ENCODE measurements at places on chromosomes 5 and 9.

- DNase-seq, result no peak
Measured at GRCh38 chr5:168328814-168329213, 37.4 kb downstream of the WWC1 start.

GRCh38 chr5:84478603-84479002 lies 93.9 kb upstream of the EDIL3 start:
- no peak for DNase-seq

GRCh38 chr5:66915531-66915930 lies 281.1 kb downstream of the CD180 start:
- DNase-seq, result no peak

DNA sequence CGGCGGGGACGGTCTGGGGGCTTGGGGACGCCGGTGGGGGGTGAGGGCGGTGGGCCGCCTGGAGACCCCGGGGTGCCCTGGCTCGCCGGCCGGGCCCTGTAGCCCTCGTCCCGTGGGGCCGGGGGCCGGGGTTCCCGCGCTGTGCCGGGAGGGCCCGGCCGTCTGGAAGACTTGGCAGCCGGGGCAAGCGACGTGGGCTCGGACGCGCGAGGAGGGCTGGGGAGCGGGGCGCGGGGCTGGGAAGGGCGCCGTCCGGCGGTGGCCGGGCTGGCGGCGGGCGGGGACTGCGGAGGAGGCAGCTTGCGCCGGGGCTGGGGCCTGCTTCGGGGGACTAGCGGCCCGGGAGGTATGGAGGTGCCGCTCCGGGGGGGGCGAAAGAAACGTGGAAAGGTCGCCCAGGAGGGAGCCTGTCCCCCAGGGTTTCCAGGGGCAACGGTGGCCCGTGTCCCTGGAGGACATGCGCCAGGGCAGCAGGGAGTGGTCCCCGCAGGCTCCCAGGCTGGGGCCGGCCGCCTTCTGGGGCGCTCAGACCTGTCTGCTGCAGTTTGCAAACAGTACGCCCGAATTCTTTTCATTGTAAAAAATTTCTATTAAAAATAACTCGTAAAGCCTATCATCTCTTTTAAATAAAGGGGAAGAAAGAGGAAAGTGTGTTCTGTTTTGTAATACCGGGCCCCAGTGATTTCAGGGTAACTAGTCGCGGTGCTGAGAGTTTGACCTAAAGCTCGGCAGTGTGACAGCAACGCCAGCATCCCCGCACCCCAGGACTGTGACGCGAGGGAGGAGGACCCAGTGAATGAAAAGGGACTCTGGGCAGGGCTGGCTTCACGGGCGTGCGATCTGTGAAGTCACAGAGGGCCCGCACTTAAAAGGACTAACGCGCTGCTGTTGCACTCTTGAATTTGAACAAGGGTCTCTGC lies 752 bp upstream of the ANKH start:
- peak; percentile 57 for DNase-seq

GRCh38 chr5:180523629-180524466 lies 29.7 kb downstream of the CNOT6 start:
- DNase-seq, result no peak

GRCh38 chr9:93107151-93107824 lies 11.3 kb downstream of the CARD19 start:
- no peak for DNase-seq

DNA sequence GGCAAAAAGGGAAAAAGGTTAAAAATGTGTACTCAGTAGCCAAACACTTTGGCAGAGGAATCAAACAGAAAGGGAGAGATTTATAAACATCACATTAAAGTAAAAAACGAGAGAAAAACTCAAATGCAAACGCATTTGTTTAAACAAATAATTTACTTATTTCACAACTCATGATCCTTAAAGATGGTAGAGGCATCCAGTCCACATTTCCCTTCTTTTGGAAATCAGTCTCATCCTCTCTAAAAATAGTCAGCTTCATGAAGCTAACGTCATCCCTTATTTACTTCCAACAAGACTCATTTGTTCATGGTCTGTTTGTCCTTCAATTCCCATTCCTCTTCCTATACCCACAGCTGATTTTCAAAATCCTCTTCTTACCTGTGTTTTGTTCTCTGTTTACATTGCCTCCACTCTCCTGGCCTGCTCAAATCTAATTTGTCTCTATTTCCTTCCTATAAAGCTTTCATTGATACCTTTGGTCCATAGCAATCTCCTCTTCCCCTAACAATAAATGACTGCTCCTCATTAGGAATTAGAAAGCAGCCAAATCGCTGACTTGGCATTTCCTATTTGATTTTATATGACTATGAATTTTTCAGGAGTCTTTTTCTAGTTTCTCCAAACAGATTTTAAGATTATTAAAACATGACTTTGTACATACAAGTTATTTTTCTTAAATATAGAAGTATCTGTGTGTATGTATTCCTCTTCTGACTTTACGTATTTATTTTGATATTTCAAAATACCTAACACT lies 805.3 kb downstream of the TLE1 start:
- DNase-seq, result no peak

DNA sequence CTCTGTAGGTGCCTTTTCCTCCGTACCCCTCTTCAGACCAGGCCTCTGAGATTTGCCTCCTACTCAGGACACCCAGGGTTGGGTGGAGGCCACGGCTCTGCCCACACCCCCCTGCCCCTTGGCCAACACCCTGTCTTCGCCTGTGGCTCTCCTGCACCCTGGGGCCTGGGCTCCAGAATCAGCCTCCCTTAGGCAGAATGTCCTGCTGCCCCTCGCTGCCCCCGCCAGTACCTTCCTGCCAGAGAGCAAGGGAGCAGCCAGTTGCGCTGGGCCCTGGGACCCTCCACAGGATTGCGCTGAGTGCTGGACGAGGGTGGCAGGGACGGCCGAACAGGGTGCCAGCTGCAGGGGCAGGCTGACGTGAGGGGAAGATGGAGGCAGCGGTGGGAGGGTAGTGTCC lies 53.5 kb downstream of the COL5A1 start:
- no peak for DNase-seq

- no peak for DNase-seq
Measured at GRCh38 chr5:135703016-135703550, 124.3 kb upstream of the CXCL14 start.

DNA sequence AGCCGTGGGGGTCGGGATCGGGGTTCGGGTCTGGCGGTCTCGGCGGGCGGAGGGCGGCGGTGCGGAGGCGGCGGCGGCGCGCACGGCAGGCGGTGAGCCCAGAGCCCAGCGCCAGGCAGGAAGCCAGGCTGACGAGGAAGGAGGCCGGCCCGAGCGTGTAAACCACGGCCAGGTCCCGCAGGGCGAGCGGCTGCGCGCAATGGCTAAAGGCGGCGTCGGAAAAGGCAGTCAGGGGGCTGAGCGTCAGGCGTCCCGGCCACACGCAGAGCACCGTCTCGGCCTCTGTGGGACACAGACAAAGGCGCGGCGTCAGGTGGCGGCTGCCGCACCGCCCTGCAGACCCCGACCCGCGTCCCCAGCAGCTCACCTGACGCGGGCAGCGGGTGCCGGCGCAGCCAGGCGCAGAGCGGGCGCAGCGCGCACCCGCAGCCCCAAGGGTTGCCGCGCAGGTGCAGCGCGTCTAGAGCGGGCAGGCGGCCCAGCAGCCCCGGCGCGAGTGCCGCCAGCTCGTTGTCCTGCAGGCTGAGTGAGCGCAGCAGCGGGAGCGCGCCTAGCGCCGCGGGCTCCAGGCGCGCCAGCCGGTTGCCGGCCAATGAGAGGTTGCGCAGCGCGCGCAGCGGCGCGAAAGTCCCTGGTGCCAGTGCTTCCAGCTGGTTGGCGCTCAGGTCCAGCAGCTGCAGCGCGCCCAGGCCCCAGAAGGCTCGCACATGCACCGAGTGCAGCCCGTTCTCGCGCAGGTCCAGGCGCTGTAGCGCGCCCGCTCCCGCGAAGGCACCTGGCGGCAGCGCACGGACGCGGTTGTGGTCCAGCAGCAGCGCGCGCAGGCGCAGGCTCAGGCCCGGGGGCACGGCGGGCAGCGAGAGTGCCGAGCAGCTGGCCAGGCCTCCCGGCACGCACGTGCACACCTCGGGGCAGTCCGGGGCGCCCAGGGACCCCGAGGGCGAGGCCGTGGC lies 671 bp downstream of the LRRC26 start:
- no peak for DNase-seq

GRCh38 chr9:89419978-89420394 lies 77.9 kb downstream of the SEMA4D start:
- DNase-seq, result no peak

DNA sequence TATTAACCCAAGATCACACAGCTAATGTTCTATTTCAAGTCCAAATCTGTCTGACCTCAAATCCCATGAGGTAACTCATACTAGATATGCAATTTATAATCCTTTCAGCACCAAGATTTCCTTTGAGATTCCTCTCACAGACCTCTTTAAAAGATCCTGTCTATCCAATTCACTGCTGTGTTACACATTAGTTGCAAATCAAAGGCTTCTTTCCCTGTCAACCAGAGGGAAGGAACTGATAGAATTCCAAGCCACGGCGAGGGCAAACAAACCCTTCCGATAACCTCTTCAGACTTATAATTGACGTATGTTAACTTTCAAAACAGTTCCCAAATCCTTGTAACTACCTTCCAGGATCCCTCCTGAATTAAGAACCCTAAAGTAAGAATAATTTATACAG lies 168.9 kb downstream of the DRD1 start:
- DNase-seq, result no peak

Measured in hematopoietic multipotent progenitor cell treated with erythropoietin and hydrocortisone succinate and interleukin-3 and kit ligand, for 15 days (in vitro differentiated cells).